ENCODE measurements at places on chromosomes 12 and 14. TPM values are rescaled to one million over a fixed set of nuclear protein-coding genes. Genes with fewer than 3 reads are reported as not detected.

The RNF212B gene
- total RNA-seq: not detected

The C14orf132 gene
- 22.6 TPM for total RNA-seq

The MSRB3 gene
- total RNA-seq: 27.7 TPM

The FNTB gene
- total RNA-seq: 15.4 TPM

The RND1 gene
- total RNA-seq: not detected

Data from RPMI7951 (cell line).